Activated CD8-positive, alpha-beta T cell treated with anti-CD3 and anti-CD28 coated beads, Interleukin-2, amount 10 ng/mL, durations not matched to agents 7 days and 5 days (primary cell): ENCODE measurements at places on chromosomes 12 and 14.

GRCh38 chr12:72191761-72192160 is 80.4 kb upstream of the TRHDE start:
- no peak for DNase-seq

GRCh38 chr14:50389668-50390441 is 6.8 kb downstream of the CDKL1 start:
- no peak for DNase-seq

DNA sequence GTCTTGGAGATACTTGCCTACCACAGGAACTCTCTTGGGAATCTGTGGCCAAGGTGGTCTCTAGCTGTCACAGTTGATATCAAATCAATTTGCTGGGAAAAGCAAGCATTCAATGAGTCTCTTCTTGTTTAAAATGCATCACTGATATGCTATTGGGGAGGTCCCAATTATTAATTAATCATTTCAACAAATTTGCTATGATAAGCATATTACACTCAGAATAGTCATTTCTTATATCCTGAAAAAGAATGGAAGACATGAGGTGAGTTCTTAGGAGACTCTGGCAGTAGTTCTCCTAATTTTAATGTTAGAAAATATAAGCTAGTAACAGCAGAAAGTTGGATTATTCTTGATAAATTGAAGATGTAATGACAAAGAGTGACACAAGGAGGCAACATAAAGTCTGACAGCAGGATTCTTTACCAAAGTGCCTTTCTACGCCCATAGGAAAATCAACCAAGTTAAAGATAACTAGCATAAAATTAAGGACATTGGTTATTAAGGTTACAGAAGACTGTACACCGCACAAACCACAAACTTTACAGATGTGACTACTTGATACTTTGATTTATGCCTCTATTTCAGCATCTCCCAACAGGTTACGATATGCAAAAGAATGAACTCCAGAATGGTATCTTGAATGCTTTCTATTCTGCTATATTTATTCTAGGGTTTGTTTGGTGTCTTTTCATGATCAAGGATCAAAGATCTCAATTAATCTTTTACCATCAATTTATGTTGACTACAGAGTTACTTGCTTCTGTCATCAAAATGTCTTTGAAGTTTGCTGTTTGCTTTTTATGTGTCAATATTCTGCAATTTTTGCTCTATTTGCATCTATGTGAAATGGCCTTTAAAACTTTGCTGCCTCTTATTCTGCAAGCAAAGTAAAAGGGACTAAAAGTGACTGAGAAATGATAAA is 349.6 kb upstream of the CLEC14A start:
- DNase-seq, result no peak

- no peak for DNase-seq
These were observed 1.3 kb upstream of the OR4E2 start for GRCh38 chr14:21652209-21652808.

DNA sequence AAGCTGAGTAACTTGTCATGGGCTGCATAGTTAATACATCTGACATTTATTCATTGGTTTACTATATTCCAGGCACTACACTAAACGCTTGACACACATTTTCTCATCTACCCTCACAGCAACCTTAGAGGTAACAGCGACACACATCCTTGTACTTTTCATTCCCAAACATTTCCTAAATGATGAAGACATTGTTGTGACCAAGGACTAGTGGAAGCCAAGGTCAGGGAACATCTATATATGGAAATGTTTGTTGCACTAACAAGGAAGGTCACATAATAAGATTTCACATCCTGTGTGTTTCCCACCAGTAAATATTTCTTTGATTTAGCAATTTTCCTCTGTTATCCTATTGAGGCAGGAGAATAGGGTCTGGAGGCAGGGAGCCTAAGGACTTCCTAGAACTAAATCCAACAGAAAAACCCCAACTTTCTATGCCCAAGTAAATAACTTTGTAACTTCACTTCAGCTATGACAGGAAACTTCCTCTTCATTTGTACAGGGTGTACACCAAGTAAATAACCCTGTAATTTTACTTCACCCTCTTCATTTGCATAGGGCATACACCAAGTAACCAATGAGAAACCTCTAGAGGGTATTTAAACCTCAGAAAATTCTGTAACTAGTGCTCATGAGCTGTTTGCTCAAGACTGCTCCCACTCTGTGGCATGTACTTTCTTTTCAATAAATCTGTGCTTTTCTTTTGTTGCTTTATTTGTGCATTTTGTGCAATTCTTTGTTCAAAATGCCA is 48.4 kb downstream of the ZNF641 start:
- DNase-seq, result no peak
